ENCODE measurements at places on chromosomes 2 and 18.
A peak's percentile ranks its signal among the peaks of the same experiment; 100 is the strongest.

DNA sequence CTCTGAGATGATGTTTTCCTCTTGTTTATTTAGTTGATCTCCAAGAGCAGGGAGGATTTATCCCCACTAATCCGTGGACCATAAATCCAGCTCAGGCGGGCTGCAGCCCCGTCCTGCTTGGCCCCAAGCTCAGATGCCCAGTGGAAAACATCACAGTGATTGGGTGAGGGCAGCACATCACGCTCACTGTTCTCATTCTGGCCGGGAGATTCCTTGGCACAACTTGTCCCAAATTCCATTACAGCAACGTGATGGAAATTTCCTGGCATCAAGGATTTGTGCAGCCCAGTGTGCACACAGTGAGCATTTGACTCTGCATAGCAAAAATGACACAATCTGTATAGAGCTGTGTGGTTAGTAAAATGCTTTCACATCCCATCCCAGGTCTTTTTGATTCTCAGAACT is 96.8 kb downstream of the VAPA start:
- DNase-seq: peak; percentile 84

DNA sequence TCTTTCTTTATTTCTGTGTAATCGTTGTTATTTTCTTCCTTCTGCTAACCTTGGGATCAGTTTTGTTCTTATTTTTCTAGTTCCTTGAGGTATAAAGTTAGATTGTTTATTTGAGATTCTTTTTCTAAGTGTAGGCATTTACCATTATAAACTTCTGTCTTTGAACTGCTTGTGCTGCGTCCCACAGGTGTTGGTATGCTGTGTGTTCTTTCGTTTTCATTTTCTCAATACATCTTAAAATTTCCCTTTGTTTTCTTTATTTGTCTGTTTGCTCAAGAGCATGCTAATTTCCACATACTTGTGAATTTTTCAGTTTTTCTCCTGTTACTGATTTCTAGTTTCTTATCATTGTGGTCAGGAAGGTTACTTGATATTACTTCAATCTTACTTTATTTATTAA is 873.8 kb upstream of the GCFC2 start:
- DNase-seq: no peak

DNA sequence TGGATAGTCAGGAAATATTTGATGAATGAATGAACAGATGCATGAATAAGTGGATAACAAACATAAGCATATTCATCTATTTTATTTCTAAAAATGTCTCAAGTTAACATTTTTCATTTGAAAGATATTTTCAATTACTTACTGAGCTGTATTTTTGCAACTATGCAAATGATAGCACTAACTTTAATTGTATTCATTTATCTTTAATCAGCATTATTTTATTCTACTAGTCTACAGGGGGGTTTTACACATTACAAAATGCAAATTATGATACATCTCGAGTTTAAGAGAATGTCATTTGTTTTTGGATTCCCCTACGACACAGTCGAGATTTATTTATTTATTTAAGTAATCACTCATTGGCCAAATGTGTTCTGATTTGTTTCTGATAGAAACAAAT is 530.6 kb downstream of the ERBB4 start:
- DNase-seq: no peak

- no peak for DNase-seq
Observed at GRCh38 chr18:11986061-11986460, 4.8 kb downstream of the IMPA2 start.

GRCh38 chr2:167181134-167181533 is 292.9 kb downstream of the XIRP2 start:
- no peak for DNase-seq

DNA sequence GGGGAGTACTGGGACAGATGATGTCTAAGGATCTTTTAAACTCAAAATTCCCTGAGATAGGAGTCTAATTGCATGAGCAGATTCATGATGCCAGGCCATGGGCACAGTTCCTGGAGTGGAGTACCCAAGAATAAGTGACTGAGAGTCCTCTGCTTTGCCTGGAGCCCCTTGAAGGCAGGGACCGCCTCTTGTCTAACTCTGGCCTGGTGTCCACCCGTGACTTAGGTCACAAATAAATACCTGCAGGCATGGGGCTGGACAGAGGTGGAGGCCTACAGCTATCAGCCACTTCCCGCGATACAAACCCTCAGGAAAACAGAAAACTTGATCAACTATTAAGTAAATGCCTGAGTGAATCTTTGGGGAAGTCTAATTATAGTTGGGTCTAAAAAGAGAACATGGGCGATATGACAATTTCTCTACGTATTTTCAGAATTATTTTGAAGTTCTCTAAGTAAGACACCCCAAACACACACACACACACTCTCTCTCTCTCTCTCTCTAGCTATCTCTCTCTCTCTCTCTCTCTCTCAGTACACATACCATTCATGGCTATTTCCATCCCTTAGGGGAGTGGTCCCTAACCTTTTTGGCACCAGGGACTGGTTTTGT is 1.8 kb upstream of the WIPF1 start:
- DNase-seq: no peak

- no peak for DNase-seq
Observed at GRCh38 chr2:102094917-102095316, 47.6 kb upstream of the IL1R1 start.

DNA sequence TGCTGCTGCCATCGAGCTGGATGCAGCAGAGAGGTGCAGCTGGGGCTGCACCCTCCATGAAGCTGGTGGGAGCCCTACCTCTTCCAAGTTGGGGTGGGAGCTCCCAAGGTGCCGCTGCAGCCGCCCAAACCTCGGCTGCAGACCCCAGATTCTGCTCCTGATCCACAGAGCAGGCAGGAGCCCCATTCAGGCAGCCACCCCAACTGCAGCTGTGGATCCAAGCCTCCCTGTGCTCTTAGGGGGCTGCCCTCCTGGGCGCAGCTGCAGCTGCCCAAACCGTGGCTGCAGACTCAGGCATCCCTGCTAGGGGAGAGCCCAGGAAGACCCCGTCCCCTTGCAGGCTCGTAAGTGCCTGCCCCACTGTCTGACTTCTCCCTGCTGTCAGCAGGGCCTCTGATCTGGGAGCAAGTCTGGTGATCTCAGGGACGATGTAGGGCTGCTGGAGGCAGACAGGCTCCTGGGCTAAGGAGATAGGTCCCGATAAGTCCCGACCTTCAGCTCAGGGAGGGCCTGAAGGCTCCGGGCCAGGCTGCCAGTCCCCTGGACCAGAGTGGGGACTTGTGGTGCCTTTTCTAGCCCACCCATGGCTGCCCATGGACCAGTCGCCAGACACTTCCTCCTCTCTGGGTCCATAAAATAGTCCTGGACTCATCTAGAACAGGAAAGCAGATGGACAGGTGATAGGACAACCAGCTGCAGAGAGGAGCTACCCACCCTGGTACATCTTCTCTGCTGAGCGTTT is 767.1 kb upstream of the CDH7 start:
- no peak for DNase-seq

- DNase-seq: no peak
Observed at GRCh38 chr2:29430382-29431112, 315.3 kb downstream of the CLIP4 start.

- peak; percentile 60 for DNase-seq
Observed at GRCh38 chr2:18435426-18436037, 124.9 kb downstream of the RDH14 start.

DNA sequence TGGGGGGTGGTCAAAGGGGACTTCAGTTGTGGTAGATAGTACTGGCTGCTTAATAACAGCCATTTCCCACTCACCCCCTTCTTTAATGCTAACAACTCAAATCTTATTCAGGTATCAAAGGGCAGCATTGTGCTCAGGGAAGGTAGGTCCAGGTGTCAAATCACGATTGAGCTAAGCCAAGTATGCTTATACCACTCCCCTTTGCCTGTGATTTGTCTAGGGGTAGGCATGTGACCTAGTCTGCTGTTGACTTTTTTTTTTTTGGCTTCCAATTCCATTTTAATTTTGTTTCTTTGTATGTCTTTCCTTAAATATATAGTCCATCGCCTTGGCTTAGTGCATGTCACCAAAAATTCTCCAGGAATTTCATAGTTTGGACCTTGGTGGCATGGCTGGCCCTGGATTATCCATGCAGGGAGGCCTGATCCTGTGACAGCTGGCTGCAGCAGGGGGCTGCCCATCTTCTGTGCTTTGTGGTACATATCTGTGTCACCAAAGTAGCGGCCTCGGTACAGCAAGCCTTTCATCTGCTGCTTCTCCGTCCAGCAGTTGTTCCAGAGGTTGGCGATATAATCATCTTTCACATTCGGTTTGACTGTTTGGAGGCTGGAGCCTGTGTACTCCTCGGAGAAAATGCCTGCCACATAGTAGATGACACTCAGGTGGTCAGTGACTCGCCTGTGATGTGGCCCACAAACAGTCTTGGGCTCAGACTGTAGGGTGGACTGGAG is 68.1 kb upstream of the SPRED2 start:
- DNase-seq: no peak

DNA sequence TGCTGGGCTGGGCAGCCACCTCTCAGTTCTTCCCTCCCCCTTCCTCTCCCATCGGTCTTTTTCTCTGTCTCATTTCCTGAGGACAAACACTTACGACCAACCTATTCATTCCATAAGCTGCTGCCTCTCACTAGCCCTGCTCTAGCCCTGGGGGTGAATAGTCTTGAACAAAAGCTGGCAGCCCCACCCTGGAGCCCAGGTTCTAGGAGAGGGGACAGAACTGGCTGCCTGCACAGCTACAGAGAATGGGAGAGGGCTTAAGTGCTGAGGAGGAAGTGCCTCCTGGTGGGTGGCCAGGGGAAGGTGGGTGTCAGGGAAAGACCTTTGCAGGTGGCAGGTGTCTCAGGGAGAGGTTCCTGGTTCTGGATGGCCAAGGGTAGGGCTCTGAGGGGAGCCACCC is 22.8 kb downstream of the ANO7 start:
- DNase-seq: no peak

DNA sequence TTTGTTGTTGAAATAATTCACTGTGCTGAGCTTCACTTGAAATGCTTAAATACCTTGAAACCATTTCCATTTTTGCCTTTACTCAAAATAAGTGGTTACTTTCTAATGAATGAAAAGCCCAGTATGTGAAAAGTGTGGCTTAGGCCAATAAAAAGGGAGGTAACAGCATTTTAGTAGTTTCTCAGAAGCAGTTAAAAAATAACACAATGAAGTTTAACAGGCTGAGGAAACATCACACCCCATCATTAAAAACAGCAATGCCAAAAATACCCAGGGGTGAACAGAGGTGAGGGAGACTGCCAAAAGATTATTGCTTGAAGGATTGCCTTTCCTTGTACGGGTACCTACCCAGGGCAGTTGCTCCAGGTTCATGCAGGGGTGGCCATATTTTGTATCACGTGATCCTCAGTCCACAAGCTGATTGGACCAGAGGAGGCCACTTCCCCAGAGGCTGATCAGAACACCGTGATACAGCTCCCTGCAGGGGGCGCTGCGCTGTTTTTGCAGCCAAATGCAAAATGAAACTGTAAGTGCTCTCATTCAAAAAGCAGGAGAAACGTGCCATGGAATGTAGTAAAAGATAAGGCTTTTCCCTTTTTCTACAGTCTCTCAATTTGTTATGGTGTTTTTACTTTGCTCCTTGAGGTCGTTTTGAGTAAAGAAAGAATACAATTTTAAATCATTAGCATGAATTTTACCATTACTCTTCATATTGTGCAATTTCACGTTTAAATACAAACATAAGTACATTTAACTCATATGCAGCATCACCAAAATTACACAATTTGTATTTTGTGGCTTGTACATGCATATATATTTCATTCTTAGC is 70.2 kb upstream of the SH3BP4 start:
- peak; percentile 96 for DNase-seq

DNA sequence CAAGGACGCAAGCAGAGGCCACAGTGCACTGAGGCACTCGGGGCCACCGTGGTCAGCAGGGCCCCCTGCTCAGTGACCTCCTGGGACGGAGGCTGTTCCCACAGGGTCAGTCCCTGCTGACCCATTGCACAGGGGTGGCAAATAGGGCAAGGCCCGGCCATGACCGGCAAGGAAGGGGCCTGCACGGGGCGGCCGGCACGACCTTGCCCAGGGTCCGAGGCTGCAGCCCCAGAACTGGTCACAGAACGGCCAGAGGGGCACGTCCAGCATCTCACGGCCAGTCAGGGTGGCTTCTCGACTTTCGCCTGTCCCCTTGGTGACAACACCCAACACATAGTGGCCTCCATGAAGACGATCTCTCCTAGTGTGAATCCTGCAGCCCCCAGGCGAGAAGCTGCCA is 27.6 kb upstream of the OTOS start:
- no peak for DNase-seq

GRCh38 chr18:46712406-46712805 is 44.4 kb downstream of the ST8SIA5 start:
- DNase-seq: no peak

DNA sequence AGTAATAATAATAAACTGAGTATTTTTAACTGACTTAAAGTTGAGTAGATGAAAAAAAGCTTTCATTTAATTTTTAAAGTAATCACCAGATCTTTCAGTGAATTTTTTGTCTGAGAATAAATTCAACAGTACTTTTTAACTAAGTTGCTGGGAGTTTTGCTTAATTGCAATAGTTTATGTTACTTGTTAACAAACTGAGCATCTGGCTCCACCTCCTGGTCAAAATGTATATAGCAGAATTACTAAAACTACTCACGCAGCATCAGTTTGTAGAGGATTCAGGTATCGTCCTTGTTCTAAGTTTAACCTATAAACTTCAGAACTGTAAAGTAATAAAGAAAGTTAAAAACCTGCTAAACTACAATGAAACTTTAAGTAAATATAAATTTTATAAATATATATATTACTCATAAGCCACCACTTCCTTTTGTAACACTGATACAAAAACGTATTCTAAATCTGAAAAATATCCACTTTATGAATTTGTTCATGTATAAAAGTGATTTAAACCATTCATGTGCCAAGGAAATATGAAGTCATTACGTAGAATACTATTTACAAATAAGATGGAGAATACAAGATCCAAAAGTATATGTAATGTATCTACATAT is 21.3 kb downstream of the NOL10 start:
- DNase-seq: peak; percentile 51

DNA sequence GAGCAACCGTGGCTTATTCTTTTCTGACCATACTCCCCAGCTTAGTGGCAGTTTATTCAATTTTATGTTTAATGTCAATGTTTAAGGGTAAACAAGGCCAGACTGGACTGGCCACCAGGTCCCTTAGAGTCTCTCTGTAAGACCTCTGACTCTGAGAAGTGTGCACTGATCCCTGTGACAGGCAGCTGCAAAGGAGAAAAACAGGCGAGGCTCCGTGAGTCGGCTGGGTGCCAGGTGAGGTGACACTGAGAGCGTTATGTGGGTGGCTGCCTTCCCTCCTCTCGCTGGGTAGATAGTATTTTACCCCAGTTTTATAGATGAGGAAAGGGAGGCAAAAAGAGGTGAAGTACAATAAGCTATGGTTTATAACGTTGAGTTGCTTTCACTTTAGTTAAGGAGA is 139.4 kb upstream of the HDAC4 start:
- DNase-seq: no peak

DNA sequence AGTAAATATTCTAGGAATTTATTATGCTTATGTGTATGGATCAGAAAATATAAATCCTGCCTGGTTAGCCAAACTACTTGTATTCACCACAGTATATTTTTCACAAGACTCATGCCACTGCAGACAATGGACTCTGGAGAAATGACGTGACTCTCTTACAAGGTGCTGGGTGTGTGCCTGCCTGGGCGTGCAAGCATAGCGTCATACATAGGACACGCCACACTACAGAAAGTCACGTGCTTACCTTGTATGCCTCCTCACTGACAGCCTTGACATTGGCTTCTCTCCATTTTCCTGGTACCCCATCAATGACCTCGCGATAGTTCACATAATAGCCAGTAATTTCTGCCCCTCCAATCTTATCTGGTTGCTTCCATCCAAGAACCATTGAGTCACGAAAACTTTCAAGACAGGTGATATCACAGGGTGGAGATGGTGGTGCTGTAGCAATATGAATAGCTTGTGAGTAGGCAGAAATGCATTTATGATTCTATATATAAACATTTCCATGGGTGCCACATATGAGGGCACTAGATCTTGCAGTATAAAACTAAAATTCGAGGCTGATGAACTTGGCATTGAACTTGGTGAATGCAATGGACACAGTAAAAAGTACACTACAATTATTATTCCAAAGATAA is 93.2 kb downstream of the MYOM1 start:
- no peak for DNase-seq
